NCI-H1694 (cell line): ENCODE measurements at places on chromosomes 1 and 21.

DNA sequence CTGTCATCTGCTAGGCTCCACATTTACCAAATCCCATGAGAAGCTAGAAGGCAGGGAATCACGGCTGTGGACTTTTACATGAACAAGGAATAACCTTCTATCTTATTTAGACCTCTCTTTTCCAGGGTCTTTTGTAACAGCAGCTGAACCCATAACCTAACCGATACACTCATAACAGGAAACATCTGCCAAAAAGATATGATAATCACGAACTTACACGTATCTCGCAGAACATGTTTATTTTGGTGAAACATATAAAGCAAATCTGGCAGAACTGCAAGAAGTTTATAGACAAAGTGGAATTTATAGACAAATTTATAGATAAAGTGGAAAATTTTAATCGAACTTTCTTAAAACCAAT lies 20.4 kb downstream of the TINAGL1 start:
- no peak for DNase-seq

DNA sequence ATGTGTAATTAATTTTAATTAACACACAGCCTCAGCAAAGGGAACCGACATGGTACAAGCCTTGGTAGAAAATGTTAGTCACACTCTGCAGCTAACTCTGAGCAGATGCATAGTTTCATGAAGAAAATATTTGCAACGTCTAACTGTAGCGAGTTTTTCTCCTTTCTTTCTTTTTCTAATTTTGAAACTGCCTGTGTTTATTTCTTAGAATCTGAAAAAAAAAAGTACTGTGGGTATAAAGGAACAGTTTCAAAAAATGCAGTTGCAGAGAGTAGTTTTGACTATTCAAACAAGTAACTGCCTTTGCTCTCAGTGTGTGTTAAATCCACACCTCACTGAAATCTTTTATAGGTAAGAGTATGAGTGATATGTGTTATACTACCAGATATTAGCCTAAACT lies 149.9 kb upstream of the C1orf105 start:
- DNase-seq = no peak

GRCh38 chr1:23837908-23838307 lies 12.7 kb upstream of the HMGCL start:
- DNase-seq = no peak

GRCh38 chr1:207459008-207459407 lies 4.9 kb downstream of the CR2 start:
- no peak for DNase-seq

GRCh38 chr1:202966006-202966898 lies 805 bp downstream of the CYB5R1 start:
- no peak for DNase-seq

- DNase-seq = no peak
Observed at GRCh38 chr1:24381256-24381655, 32.3 kb downstream of the STPG1 start.

GRCh38 chr1:151428068-151428467 lies 28.7 kb downstream of the PSMB4 start:
- DNase-seq = no peak

DNA sequence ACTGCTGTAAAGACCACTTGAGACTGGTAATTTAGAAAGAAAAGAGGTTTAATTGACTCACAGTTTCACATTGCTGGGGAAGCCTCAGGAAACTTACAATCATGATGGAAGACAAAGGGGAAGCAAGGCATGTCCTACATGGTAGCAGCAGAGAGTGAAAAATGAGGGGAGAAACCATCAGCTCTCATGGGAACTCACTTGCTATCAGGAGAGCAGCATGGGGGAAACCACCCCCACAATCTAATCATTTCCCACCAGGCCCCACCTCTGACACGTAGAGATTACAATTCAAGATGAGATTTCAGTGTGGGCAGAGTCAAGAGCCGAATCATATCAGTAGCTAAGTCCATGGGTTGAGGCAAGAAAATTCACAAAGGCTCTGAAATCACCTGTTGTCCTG lies 23.8 kb upstream of the LYPD8 start:
- DNase-seq = no peak

GRCh38 chr1:48035371-48036141 lies 38.4 kb upstream of the TRABD2B start:
- DNase-seq = no peak

DNA sequence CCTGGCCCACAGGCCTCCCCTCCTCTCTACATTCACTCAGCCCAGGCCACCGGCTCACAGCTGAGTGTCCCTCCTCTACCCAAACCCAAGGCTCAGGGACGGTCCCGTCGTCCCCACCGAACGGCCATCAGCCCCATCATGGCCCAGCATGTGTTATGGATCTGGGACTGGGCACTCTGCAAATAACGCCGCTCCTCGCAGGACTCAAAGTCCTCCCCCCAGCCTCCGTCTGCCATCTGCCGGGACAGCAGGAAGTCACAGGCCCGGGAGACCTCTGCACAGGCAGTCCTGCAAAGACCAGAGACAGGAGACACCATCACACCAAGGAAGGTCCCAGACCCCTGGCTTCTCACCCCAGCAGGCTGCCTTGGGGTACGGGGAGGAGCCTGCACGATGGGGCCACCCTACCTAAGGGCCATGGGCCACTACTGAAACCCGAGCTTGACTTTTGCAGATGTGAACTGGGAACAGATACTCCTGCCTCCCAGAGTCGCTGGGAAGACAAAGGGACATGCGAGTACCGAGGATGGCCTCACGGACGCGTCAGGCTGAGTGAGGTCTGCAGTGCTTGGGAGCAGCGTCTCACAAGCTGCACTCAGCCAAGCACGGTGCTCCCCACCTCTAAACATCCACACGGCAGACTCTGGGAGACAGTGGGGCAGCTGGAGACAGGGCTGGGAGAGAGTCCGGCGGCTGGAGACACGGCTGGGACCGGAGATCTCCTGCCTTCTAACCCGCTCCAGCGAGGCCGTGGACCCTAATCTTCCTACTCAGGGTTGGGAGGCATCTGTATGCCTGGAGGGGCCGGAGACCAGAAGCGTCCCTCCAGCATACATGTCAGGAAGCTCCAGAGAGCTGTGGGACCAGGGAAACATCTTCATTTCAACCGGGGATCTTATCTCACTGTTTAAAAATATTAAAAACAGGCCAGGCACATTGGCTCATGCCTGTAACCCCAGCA lies 10.4 kb upstream of the SPATC1L start:
- DNase-seq = no peak

DNA sequence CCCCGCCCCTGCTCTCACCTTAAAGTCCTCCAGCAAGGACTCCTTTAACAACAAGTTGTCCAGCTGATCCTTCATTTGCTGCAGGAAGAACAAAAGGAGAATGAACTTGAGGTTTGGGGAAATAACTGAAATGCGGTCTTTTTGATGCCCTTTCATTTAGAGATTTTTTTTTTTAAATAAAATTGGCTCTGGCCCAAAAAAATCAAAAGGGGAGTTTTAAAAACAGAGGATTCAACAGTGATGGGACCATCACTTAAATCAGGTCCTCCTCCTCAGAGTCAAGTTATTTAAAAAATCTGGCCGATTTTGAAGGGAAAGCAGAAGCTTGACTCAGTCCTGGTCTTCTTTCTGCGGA lies 742 bp downstream of the IL19 start:
- no peak for DNase-seq

DNA sequence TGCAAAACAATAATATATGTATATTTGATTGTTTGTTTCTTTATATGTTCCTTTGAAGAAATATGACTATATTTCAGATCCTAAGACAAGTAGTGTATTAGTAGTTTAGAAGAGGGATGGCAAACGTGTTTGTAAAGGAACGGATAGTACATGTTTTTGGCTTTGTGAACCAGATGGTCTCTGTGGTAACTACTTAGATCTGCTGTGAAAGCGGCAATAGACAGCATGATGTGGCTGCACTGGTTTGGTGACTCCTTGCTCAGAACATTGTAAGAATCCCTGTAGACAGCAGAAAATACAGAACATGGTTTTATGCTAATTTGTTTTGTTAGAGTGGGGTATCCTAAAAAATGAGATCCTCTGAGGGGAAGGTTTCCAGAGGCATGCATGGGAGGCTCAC lies 3.1 kb downstream of the ACADM start:
- DNase-seq = peak; percentile 20

DNA sequence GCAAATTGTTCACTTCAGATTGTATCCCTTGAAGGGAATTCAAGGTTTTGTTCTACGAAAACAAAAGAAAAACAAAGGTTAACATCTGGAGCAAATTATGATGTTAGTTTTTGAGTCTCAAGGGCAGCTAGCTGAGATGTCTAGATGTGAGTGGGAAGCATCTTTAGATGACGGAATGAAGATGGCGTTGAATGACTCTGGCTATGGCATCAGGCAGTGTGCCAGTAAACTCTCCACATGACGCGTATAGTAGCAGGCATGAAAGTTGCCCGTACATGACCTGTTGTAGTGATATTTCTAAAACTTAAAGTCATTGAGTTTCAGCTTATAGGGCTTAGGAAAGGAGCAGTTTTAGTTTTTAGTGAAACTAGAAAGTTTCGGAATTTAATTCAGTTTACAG lies 12.3 kb upstream of the SDC3 start:
- no peak for DNase-seq

DNA sequence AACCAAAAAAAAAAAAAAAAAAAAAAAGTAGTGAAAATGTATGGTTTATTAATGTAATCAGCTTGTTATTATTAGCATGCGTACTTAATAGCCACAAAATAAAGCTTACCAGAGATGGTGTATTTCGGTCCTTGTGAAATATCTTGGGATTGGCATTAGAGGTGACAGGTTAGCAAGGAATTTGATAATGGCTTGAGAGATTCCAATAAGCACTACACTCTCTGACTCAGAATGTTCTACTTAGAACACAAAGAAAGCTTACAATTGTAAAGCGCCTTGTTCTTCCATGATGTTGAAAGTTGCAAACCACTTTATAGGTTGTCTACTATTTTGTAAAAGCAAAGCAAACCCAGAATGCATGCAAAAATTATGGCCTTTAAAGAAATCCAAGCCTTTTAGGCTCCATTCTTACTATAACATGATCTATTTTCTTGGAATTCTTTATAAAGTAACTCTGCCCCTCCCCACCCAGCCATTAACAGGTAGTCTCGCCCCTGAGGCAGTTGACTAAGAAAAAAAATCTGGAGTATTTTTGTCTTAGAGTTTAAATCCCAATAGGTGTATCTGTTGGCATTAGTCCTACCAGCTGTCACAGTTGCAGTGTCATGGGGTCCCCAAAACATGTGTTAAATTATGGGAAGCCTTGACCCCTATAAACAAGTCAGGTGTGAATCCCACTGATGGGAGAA lies 129.2 kb downstream of the DHRS3 start:
- no peak for DNase-seq

- DNase-seq = no peak
Observed at GRCh38 chr1:23251812-23252211, 34.5 kb upstream of the HTR1D start.

DNA sequence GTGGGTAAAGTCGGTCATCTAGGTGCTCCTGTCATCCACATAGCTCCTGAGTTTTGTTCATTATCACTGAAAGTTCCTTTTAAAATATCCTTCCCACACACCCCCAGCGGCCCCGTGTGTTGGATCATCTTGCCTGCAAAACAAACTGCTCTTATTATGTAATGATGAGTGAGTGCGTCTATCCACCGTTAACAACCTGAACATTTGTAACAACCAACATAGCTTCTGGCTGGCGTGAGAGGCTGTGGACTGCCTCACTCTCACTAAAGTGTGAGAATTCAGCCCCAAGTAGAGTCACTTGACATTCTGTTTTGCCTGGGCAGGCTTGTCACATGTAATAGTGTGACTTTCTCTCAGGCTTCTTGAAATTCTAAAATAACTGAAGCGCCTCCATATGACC lies 14.5 kb upstream of the KCNA2 start:
- DNase-seq = no peak

- DNase-seq = peak; percentile 66
Observed at GRCh38 chr1:180927348-180927747, 14.7 kb downstream of the KIAA1614 start.

GRCh38 chr1:51945591-51945990 lies 44.9 kb downstream of the RAB3B start:
- DNase-seq = no peak

DNA sequence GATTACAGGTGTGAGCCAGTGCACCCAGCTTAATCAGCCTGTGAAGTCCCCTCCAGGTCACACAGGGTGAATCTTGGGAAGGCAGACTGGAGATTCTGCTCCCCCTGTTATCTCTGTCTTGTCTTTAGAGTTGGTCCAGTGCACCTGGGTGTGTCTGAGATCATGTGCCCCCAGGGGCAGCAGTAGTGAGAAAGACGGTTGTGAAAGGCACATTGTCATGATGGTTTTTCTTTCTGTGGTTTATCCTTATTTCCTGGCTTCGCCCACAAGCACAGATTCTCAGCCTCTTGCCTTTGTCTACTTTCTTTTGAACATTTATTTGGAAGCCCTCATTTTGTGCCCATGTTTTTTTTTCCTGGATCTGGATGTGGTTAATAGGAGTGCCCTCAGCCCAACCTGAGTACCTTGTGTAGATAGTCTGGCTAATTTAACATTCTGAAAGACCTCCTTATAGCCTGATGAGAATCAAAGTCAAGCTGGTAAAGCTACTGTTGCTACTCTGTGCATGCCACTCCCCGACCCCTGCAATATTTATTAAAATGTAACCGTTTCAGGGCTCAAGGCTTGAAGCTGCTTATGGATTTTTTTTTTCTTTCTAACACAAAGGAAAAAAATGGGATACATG lies 23.7 kb downstream of the UCK2 start:
- DNase-seq = no peak

DNA sequence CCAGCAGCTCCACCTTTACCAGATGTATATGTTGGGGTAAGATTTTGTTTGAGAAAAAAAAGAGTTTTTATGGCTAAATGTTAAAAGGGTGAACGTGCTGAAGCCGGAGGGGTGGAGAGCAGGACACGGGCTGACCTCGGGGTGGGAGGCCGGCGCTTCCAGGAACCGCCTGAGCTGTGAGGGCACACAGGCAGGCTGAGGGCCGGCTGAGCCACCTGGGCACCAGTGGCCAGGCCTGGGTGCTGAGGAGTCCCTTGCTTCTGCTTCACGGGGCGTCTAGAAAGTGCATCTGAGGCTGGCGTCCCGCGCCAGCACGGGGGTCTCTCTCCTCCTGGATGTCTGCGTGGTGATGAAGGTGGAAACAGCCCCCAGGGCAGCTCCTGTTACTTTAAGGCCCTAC lies 33.6 kb upstream of the ADARB1 start:
- no peak for DNase-seq

DNA sequence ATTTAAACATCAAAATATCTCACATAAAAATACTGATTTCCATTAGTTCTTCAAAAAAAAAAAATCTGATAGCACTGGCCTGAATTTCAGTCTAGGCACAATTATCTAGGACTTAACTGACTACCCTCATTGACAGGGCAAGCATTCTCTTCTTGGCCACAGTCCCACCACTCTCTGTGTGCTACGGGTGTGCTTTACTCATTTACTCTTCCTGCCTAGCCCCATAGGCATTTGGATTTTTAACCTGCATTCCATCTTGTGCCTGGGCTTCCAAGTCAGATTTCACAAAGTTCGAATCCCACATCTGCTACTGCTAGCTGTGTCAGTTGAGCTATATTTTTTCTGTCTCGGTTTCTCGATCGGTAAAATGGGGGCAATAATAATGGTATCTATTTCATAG lies 38.0 kb downstream of the PTPN14 start:
- DNase-seq = no peak
